Cortex of kidney (tissue), 1 donor: ENCODE measurements at places on chromosomes 16 and 17.

DNA sequence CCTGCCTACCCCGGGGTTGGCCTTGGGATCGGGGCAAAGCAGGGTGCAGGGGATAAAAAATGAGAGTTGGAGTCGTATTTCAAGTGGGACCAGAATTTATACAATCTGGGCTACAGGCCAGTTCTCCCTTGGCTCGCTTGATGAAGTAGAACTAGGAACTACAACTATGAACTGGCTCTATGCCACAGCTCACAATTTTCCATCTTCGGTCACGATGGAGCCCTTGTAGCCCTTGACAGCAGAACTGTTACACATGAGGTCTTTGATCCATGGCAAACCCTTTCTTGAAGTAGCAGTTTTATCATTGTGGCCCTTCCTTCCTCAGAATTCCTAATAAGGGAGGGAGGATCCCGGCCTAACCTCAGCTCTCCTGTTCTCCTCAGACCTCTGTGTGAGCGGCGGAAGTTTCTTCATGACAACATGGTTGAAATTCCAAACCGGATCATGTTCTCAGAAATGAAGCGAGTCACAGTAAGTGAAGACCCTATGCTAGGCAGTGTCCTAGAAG is 17.1 kb downstream of the LIG3 start:
- no peak for DNase-seq

DNA sequence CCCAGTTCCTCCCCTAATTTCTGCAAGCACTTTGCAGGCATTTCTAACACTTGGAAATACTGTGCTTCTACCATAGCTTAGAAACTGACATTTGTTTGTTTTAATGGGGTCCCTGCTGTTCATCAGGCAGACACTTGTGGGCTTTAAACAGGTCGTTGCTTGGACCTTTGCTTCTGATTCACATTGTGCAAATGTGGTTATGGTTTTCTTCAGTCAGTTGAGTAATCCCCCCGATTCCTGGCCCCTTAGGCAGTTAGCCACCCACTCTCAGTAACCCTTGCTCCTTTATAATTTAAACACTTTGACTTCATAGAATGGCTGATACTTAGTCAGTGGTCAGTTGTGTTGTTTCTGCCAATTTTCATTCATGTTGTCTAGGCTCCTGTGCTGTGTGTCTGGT is 39.4 kb downstream of the SLC47A1 start:
- DNase-seq, result no peak

DNA sequence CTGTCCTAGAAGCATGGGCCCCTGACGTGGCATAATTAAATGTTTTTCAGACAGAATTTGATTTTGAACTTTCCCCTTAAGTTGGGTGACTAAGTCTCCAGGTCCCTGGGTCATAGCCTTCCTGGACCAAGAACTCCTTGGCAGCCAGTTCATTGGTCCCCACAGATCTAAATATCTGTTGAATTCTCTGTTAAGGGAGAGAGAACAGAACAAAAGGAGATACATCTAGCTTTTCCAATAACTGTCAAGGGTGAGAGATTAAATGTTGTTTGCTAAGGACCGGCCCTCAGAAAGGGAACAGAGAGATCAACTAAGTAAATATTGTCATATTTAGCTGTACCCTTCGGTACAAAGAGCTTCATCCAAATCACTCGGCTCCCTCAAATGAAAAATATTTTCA is 78.2 kb upstream of the NOL11 start:
- DNase-seq, result no peak

GRCh38 chr16:12228602-12229499 is 252.3 kb downstream of the SNX29 start:
- DNase-seq, result no peak

DNA sequence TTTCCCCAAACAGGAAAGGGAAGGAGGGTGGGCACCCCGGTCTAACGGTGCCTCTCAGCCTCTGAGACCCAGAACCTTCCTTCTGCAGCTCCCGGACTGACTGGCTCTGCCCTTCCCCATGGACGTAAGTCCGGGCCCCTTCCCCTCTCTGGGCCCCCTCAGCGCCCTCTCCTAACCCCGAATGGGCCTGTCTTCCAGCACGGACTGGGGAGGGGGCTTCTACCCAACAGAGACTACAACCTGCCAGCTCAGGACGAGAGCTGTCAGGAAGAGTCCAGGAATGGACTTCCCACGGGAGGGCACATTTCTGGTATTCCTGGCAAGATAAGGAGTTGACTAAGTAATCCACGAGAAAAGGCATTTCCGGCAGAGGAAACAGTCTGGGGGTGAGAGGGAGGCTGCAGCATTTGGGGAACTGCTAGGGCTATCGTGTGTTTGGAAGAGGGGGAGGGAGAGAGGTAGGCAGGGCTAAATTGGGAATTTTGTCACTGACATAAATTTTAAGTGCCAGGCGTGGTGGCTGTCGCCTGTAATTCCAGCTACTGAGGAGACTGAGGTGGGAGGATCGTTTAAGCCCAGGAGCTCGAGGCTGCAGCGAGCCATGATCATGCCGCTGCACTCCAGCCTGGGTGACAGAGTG is 12.1 kb upstream of the ALDOA start:
- no peak for DNase-seq

GRCh38 chr17:73910206-73910605 is 266.0 kb upstream of the SDK2 start:
- no peak for DNase-seq

DNA sequence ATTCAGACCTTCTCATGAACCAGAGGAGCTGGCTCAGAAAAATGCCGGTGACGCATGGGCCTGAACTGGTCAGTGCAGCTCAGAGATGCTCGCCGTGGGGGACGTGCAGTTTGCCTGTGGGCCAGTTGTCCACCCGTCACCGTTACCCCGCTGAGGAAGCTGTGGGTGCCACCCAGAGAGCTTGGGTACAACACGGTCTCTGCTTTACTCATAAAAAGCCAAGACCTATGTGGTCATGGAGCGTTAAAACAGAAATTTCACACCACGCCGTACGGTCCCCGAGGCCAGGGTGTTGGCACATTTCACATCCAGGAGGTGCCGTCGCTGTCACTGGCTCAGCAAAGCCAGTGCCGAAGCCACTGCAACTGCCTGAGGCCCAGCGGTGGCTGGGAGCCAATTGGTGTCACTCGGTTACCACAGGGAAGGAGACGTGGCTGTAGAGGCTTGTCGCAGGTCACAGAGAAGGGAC is 120.9 kb downstream of the METRNL start:
- DNase-seq, result no peak

GRCh38 chr16:1080801-1081733 is 8.5 kb downstream of the SSTR5 start:
- DNase-seq, result no peak

DNA sequence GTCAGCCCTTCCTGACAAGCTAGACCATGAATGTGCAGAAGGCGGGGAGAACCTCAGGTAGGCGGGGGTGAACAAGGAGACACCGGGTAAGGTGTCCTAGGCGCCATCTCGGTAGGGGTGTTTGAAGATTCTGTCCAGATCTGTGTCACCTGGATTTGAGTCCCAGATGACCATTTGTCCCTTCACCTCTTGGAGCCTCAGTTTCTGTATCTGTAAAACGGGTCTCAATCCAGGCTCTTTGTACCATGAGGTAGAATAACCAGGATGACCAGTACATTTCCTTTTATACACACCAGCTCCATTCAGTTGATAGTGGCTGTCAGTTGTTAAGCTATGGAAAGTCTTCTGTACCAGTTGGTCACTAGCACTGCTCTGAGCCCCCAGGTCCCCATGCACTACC is 86.7 kb downstream of the ABCC6 start:
- no peak for DNase-seq

DNA sequence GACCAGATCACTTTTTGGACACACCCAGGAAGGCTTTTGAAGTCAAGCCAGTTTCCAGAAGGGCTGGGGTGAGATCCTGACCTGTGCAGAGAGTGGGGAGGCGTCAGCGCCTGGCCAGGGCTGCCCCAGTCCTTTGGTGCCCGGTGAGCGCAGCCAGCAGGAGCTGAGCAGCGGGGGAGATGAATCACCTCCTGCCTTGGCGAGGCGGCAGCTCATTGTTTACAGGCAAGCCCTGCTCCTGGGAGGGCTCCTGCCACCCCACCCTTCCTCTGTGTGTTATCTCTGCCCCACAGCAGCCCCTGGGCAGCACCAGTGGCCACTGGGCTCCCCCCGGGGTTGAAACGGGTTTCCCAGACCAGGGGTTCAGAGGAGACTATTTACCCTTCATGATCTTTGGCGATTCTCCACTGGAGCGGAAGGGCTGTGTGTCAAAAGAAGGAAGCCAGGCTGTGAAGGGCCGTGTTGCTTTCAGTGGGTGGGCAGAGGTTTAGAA is 14.1 kb upstream of the ITGB4 start:
- no peak for DNase-seq

- DNase-seq, result no peak
Measured at GRCh38 chr16:29710227-29711219, 31.5 kb downstream of the QPRT start.

- DNase-seq, result no peak
Measured at GRCh38 chr16:73610160-73610559, 562.2 kb upstream of the ZFHX3 start.

GRCh38 chr16:78796221-78796866 is 696.9 kb downstream of the WWOX start:
- DNase-seq, result no peak

GRCh38 chr16:5036228-5037156 is 2.8 kb upstream of the NAGPA start:
- DNase-seq, result no peak

- no peak for DNase-seq
Measured at GRCh38 chr16:49833796-49834530, 21.9 kb downstream of the ZNF423 start.

- DNase-seq, result no peak
Measured at GRCh38 chr16:35792516-35793285, 2333.3 kb downstream of the TP53TG3F start.

- DNase-seq, result no peak
Measured at GRCh38 chr17:30605523-30605922, 128.3 kb downstream of the GOSR1 start.

GRCh38 chr17:4604111-4604644 is 19.8 kb downstream of the SMTNL2 start:
- DNase-seq, result no peak

DNA sequence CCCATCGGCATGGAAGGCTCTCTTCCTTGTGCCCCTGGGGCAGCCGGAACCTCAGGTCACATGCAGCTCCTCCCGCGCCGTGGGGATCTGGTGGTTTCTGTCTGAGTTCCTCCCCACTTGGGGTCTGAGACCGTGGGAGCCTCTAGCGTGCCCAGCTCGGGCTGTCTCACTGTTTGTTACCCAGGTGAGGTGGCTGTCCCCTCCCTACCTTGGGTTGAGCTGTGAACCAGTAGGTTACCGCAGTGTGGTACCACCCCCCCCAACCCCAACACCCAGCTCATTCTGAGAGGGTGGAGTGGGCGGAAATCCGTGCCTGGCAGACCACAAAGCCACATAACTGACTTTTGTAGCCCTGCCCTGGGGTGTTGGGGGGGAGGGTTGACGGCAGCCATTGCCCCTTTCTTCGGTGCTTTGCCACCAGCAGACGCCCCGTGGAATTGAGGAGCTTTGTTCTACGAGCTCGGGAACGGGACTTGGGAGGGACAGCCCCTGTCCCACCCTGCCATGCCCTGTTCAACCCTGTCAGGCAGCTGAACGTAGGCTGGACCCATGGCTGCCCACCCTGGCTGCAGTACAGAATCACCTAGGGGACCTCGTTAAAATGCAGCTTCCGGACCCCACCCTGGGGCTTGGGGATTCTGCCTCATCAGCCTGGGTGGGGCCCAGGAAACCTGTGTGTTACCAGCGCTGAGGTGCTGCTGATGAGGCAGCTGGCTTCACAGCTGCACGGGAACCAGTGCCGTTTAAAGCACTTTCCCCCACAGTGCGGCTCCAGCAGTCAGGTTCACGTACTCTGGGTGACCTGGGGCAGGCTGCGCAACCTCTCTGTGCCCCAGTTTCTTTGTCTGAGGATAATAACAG is 18.5 kb downstream of the RAP1GAP2 start:
- no peak for DNase-seq

- DNase-seq, result no peak
Measured at GRCh38 chr17:57595947-57596695, 149.0 kb downstream of the CCDC182 start.

- DNase-seq, result no peak
Measured at GRCh38 chr17:45226576-45226975, 4.9 kb downstream of the FMNL1 start.

DNA sequence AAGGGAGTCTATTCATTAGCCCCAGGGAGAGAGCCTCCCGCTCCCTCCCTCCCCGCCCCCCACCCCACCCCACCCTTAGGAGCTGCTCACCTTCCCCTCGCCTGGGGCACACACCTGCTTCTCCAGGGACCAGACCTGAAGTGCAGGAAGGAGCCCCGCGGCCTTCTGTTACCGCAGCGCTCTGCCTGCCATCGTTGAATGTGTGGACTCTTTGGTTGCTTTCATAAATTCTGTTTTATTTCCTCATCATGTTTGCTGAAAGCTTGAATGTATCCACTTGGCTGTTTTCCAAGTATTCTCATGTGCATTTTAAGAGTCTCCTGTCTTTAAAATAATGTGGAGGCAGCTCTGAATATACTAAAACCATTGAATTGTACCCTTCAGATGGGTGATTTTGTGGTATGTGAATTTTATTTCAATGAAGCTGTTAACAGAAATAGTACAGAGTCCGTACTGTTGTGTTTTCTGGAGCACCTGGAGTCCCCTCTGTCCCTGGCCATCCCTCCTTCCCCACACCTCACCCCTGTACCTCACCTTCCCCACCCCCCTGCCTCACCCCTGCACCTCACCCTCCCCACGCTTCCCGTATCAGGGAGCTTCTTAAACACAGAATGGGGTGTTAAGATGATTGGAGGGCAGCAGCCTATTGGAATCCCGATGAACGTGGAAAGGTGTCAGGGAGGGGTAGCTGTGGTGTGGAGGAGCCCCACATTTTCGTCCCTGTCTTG is 25.5 kb downstream of the RAB11FIP3 start:
- DNase-seq, result no peak

DNA sequence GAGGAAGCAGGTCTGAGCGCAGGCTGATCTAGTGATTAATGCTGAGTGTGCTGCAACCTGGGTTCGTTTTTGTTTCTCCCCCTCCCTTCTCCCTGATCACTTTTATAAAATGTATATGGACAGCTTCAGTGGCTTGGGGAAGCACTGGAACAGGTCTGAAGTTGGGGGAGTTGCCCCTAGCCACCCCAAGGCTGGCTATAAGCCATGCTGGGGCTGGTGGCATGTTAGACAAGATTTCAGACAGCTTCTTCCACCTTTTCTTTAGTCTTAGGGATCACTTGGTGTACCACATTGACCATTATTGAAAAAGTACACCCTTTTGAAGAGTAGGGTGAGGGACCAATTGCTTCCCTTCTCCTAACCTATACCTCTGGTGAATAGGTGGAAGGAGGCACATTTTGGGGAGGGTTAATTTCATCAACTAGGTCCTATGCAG is 3.8 kb upstream of the VAC14 start:
- no peak for DNase-seq

DNA sequence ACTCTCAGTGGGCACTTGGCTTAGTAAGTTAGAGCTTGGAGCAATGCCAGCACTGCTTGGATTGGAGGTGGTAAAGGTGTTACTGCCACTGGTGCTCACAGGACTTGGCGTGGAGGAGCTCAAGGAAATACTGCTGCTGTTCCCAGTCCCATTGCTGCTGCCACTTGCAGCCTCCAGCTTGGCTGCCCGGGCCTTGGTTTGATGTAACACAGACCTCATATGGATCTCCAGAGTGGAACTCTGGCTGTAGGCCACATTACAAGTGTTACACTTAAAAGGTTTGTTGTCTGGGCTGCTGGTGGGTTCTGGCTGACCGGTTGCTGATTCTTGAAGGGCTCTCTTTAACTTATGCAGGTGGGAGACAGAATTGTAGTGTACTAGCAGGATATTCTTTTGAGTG is 250.3 kb downstream of the ZFHX3 start:
- no peak for DNase-seq

GRCh38 chr17:74953134-74953687 is 17.5 kb downstream of the OTOP3 start:
- DNase-seq, result no peak
